ENCODE measurements at places on chromosomes 16 and 17.

DNA sequence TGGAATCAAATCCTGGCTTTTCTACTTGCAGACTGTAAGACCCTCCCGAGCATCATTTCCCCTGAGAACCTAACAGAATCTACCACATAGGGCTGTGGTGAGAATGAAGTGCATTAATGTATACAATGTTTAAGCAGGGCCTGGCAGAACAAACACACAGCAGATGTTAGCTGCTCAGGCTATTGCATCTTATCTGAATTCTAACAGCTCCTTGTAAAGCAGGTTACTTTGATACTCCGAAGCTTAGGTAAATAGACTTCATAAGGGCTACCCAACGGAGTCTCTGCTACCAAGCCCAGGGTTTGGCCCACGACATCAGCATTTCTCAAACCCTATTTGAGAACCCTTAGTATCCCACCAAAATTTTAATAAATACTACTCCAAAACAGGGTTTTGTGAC is 24.4 kb upstream of the NOS2 start:
- DNase-seq: no peak

GRCh38 chr17:66375121-66375520 is 72.7 kb downstream of the PRKCA start:
- no peak for DNase-seq

- no peak for DNase-seq
These were observed 34.9 kb upstream of the MLKL start for GRCh38 chr16:74735554-74735953.

- no peak for DNase-seq
These were observed 83.8 kb upstream of the HNF1B start for GRCh38 chr17:37828651-37829124.

- DNase-seq: no peak
These were observed 45.1 kb downstream of the WDR45B start for GRCh38 chr17:82602986-82603710.

- no peak for DNase-seq
These were observed 3.3 kb downstream of the HNF1B start for GRCh38 chr17:37741341-37742115.

- no peak for DNase-seq
These were observed 4.3 kb downstream of the SPATA2L start for GRCh38 chr16:89697161-89697615.

DNA sequence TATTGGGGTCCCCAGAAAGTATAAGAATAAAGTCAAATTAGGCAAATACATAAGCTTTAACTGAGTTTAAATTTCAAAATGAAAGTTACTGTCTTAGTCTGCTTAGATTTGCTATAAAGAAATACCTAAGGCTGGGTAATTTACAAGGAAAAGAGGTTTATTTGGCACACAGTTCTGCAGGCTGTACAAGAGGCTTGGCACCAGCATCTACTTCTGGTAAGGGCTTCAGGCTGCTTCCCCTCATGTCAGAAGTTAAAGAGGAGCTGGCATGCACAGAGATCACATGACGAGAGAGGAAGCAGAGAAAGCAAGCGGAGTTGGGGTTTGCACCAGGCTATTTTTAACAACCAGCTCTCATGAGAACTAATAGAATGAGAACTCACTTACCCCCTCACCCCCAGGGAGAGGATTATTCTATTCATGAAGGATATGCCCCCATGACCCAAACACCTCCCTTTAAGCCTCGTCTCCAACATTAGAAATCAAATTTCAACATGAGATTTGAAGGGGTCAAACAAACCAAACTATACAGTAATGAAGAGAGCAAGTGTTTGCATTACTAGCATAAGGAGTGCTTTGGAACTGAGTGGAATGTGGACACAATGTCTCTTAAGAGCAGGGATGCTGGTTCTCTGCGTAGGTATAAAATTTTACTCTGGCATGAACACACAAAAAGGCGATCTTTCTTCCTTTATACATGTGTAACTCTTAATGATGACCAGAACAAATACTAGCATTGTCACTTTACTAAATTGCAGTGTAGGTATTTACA is 292.8 kb upstream of the PMFBP1 start:
- no peak for DNase-seq

- DNase-seq: no peak
These were observed 64.8 kb downstream of the SPECC1 start for GRCh38 chr17:20074001-20074400.

- no peak for DNase-seq
These were observed 58.3 kb downstream of the TMEM186 start for GRCh38 chr16:8739151-8739550.

DNA sequence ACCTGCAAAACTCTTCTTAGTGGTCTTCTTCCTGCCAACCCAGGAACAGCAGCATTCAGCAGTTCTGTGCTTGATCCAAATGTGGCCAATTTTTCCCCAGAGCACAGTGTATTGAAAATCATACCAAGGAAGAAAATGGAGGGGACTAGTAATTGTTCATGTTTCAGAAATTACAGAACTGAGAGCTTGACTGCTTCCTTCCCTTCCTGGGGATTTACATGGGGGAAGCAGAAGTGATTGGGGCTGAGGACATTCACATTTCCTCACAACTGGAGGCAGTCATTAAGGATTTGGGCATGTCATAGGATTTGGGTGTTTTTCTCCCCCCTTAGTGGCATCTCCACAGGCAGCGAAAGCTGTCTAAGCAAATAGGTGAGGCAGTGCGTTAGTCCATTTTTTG is 19.7 kb downstream of the CIITA start:
- DNase-seq: no peak

- DNase-seq: no peak
These were observed 29.7 kb downstream of the STAT5B start for GRCh38 chr17:42246515-42246914.

GRCh38 chr17:18937981-18938691 is 13.8 kb upstream of the SLC5A10 start:
- no peak for DNase-seq

- no peak for DNase-seq
These were observed 677 bp downstream of the SNTB2 start for GRCh38 chr16:69187446-69188235.

GRCh38 chr17:8402921-8403536 is 5.4 kb upstream of the RNF222 start:
- DNase-seq: no peak

- DNase-seq: no peak
These were observed 24.3 kb downstream of the MGRN1 start for GRCh38 chr16:4648917-4649316.

- DNase-seq: no peak
These were observed 55.3 kb downstream of the NOG start for GRCh38 chr17:56648806-56649205.

DNA sequence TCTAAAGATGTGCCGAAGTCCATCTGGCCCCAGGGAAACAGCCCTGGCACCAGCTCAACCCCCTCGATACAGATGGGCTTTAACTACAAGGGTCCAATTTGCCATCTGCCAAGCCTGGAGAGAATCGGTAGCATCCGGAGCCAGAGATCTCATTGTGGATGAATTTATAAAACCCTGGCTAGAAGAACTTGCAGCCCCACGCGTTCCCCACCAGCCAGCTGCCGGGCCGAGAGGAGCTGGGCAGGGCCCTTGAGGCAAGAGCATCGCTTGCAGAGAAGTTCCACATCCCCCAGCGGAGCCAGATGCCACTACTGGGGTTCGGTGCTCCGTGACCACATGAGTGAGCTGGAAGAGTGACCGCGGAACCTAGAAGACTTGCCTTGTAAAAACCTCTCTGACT is 65.3 kb upstream of the NOL11 start:
- DNase-seq: no peak

DNA sequence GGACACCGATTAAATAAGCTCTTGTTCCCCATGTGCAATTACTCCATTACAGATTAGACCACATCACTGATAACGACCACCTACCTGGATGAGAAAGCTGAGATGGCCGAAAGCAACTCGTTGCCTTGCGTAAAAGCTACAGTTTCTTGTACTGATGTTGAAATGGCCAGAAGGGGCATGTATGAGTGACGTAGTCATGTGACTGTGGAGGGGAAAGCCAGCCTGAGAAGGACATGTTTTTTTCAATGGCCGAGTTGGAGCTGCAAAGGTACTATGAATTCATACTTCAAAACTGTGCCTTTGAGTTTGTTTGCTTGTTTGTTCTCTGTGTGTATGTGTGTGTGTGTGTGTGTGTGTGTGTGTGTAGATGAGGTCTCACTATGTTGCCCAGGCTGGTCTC is 17.0 kb upstream of the HYDIN start:
- no peak for DNase-seq

DNA sequence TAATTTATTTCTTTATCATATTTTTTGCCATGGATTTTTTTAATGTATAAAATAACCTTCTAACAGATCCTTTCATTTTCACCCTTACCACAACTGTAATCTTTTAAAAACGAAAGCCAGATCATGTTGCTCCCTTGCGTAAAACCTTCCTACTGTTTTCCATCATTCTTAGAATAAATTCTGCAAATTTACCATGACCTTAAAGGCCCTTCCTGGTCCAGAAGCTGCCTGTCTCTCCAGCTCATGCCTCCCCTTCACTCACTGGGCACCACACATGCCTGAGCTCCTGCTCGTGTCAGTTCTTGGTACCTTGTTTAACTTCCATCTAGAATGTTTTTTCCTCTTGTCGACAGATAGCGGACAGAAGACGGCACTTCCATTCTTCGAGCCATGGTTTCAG is 245.0 kb upstream of the CDH5 start:
- no peak for DNase-seq

DNA sequence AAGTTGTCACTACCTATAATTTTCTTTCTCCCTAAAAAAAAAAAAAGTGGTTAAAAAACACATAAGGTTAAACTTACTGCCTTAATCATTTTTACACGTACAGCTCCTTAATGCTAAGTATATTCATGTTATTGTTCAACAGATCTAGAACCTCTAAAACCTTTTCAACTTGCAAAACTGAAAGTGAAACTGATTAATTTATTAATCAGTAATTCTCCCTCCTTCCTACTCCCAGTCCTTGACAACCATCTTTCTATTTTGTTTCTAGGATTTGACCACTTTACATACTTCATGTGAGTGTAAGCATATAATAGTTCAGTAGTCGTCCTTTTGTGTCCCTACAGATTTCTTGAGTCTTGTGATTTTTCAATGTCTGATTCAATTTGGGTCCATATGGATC is 251.4 kb upstream of the KIF2B start:
- no peak for DNase-seq

- no peak for DNase-seq
These were observed 3.9 kb downstream of the TELO2 start for GRCh38 chr16:1497014-1497598.

- DNase-seq: no peak
These were observed 37.2 kb downstream of the IQCK start for GRCh38 chr16:19755268-19755667.

GRCh38 chr16:89230255-89230654 is 12.8 kb downstream of the ZNF778 start:
- DNase-seq: no peak

DNA sequence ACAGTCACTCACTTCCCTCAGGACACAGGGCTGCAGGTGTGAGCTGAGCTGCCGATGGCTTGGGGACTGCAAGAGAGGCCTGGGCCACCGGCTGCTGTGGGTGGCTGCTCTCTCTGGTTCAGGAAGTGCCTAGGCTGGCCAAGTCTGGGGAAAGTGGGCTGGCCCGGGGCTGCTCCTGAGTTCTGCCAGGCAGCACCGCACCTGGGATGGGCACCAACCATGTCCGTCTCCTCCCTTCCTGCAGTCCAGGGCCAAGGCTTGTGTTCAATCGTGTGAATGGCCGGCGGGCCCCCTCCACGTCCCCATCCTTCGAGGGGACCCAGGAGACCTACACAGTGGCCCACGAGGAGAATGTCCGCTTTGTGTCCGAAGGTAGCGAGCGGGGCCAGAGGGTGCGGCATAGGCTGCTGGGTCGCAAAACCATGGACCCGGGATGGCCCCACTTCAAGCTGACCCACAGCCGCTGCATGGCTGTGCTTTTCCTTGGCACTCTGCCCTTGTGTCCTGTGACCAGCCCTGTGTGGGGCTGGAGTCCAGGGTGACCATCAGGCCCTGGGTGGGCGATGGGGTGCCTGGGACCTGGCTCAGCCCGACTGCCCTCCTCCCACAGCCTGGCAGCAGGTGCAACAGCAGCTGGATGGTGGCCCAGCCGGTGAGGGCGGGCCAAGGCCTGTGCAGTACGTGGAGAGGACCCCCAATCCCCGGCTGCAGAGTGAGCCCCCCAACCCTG is 1.8 kb upstream of the WDR90 start:
- no peak for DNase-seq

DNA sequence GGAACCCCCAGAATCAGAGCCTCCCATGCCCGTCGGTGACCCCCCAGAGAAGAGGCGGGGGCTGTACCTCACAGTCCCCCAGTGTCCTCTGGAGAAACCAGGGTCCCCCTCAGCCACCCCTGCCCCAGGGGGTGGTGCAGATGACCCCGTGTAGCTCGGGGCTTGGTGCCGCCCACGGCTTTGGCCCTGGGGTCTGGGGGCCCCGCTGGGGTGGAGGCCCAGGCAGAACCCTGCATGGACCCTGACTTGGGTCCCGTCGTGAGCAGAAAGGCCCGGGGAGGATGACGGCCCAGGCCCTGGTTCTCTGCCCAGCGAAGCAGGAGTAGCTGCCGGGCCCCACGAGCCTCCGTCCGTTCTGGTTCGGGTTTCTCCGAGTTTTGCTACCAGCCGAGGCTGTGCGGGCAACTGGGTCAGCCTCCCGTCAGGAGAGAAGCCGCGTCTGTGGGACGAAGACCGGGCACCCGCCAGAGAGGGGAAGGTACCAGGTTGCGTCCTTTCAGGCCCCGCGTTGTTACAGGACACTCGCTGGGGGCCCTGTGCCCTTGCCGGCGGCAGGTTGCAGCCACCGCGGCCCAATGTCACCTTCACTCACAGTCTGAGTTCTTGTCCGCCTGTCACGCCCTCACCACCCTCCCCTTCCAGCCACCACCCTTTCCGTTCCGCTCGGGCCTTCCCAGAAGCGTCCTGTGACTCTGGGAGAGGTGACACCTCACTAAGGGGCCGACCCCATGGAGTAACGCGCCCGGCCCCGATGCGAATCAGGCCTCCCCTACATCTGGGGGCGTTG is 4.0 kb downstream of the TPSG1 start:
- DNase-seq: no peak

GRCh38 chr17:32684087-32684958 is 192.6 kb downstream of the MYO1D start:
- no peak for DNase-seq

GRCh38 chr16:19486051-19486450 is 35.8 kb downstream of the GDE1 start:
- no peak for DNase-seq

GRCh38 chr16:12833926-12834325 is 30.2 kb upstream of the CPPED1 start:
- DNase-seq: no peak
